Activated CD4-positive, alpha-beta T cell treated with anti-CD3 and anti-CD28 coated beads, Interleukin-2, amount 10 ng/mL, durations not matched to agents 24 days and 14 days (primary cell): ENCODE measurements at places on chromosomes 5 and 9.
A peak's percentile ranks its signal among the peaks of the same experiment; 100 is the strongest.

DNA sequence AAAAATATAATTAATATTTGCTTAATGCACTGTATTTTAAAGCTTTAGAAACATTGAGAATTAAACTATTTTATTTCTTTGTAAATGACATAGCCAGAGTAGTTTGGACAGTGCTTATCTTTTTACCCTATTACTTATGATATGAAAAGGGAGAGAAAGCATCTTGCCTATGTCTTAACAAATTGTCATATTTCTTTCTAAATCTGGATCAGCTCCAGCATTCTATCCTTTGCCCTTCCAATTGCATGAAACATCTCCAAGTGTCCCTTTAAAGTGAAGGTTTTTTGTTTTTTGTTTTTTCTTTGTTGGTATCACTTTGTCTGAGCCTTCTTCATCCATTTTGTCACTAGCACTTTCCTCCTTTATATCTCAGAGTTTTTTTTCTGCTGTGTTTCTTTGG lies 511.6 kb upstream of the FAM174A start:
- no peak for DNase-seq

DNA sequence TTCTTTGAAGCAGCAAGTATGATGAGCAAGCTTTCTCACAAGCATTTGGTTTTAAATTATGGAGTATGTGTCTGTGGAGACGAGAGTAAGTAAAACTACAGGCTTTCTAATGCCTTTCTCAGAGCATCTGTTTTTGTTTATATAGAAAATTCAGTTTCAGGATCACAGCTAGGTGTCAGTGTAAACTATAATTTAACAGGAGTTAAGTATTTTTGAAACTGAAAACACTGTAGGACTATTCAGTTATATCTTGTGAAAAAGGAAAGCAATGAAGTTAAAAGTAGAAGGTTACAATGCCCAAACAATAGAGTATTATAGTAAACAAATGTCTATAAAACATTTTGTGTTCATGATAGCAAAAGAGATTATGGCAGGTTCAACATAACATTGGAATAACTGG lies 88.6 kb downstream of the JAK2 start:
- DNase-seq: no peak

- no peak for DNase-seq
These were observed 219.1 kb upstream of the ELAVL2 start for GRCh38 chr9:24045150-24045549.

- no peak for DNase-seq
These were observed 20.1 kb upstream of the PFDN1 start for GRCh38 chr5:140322751-140323731.

DNA sequence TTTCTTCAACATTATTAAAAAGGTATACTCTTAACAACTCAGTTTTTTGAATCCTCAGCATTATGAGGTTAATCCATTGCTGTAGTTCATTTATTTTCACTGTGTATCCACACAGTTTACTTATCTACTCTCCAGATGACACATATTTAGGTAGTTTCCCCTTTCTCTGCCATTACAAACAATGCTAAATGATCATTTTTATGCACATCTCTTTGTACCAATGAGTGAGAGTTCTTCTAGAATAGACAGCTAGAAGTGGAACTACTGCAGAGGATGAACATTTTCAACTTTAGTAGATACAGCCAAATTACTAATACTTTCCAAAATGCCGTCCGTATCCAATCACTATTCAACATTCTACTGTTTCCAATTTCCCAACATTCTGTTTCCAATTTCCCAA lies 11.5 kb downstream of the AFF4 start:
- no peak for DNase-seq

- DNase-seq: no peak
These were observed 109.5 kb upstream of the RAPGEF1 start for GRCh38 chr9:131849391-131849790.

GRCh38 chr9:128887914-128888350 lies 6.0 kb downstream of the LRRC8A start:
- DNase-seq: no peak

DNA sequence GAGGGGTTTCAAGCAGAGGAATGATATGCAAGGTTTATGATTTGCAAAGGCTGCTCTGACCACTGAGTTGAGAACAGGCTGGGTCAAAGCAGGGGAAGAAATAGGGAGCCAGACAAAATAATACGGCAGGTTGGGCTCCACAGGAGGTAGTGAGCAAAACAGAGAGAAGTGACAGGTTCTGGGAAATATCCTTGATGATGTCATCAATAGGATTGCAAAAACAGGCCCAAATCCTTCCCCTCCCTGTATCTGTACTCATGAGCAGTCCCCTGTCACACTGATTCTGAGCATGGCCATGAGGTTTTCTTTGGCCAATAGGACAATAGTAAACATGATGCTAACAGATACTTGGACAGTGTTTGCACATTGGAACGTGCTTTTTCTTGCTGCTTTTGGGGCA lies 471.8 kb upstream of the BRINP1 start:
- DNase-seq: no peak

- DNase-seq: no peak
These were observed 116.0 kb downstream of the MACIR start for GRCh38 chr5:103374473-103374963.

- DNase-seq: no peak
These were observed 82.9 kb upstream of the TRIO start for GRCh38 chr5:14060218-14060617.

GRCh38 chr5:173324115-173325001 lies 3.9 kb downstream of the STC2 start:
- DNase-seq: peak; percentile 77

GRCh38 chr9:96674906-96675538 lies 19.9 kb upstream of the PRXL2C start:
- DNase-seq: no peak

- DNase-seq: no peak
These were observed 48.6 kb downstream of the PHF2 start for GRCh38 chr9:93624977-93625376.

- DNase-seq: no peak
These were observed 341 bp downstream of the MXD3 start for GRCh38 chr5:177311392-177311722.

DNA sequence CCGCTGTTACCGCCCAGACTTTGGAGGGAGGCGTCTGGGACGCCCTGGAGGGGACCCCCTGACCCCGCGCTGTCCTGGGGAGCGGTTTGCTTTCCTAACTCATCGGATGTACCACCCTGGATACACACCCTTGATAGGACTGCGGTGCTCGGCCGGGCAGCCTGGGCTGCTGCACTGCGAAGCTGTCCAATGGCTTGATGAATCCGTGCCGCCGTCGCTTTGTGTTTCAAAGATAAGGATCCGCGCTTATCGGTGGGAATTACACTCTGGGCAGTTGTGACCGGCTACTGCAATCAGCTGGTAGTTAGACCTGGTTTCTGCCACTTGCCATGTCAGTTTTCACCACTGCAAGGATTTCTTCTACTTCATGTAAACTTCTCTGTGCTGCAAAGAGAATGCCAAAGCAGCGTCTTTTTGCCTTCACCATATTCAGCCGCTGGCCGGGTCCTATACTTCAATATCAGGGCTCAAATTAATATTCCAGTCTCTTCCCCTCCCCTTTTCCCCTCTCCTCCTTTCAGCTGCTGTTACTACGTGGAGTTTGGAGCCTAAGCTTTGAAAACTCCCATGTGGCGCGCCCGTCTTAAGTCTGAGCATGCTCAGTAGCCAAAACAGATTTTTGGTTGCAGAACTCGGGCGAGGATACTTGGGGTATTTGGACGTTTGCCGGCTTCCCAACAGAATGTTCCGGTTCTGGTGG lies 727 bp downstream of the SMAD5 start:
- DNase-seq: peak; percentile 74

DNA sequence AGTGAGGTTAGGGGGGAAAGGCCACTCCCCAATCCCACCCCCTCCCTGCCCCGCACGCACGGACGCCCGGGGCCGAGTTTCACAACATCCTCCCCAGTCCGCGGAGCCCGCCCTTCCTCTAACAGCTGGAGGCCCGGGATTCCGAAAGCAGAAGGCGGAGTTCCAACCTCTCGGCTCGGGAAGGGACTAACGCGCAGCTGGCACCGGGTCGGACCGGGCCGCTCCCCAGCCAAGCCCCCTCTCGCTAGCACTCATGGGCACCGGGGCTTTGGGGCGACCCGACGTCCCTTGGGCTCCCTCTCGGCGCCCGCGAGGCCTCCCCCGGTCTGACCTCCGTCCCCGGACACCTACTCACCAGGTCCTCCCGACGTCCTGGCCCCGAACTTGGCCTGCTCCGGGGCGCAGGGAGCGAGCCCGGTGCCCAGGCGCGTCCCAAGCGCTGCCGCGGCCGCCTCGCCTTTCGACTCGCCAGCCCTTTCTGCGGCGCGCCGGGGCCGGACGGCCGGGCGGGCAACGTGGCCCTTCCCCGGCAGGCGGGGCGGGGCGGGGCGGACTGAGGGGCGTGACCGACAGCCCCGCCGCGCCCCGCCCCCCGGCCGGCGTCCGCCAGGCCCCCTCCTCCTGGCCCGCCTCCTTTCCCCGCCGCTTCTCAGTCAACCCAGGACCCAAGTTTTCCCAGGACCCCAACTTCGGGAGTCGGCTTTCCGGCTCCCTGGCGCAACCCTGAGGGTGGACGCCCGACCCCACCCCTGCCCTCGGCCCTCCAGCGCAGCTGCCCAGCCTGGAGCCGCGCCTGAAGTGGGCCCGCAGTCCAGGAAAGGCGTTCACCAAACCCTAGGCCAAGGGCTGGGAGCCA lies at the start of gene MGAT1:
Gene MGAT1 (minus strand): TSS at position 482 of the 856 bp plus-strand sequence. CDS start 9,835 bp downstream, outside the sequence.
- peak; percentile 94 for DNase-seq

- no peak for DNase-seq
These were observed 309.9 kb upstream of the ST8SIA4 start for GRCh38 chr5:101212942-101213514.

GRCh38 chr5:126816649-126817048 lies 39.7 kb downstream of the LMNB1 start:
- DNase-seq: no peak

DNA sequence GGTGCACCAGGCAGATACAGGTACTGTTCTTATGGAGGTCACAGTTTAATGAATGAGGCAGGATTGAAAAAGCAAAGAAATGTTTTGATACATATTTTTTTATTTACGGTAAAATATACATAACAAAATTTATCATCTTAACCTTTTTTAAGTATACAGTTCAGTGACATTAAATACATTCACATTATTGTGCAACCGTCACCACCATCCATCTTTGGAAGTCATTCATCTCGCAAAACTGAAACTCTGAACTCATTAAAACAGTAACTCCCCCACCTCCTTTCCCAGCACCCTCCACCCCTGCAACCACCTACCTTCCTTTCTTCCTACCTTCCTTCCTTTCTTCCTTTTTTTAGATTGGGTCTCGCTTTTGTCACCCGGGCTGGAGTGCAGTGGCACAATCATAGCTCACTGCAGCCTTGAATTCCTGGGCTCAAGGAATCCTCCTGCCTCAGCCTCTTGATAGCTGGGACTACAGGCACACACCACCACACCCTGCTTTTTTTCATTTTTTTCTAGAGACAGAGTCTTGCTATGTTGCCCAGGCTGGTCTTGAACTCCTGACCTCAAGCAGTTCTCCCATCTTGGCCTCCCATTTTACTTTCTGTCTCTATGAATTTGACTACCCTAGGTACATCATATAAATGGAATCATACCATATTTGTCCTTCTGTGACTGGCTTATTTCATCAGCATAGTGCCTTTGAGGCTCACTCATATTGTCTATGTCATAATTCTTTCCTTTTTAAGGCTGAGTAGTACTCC lies 22.5 kb upstream of the PSD2 start:
- no peak for DNase-seq

DNA sequence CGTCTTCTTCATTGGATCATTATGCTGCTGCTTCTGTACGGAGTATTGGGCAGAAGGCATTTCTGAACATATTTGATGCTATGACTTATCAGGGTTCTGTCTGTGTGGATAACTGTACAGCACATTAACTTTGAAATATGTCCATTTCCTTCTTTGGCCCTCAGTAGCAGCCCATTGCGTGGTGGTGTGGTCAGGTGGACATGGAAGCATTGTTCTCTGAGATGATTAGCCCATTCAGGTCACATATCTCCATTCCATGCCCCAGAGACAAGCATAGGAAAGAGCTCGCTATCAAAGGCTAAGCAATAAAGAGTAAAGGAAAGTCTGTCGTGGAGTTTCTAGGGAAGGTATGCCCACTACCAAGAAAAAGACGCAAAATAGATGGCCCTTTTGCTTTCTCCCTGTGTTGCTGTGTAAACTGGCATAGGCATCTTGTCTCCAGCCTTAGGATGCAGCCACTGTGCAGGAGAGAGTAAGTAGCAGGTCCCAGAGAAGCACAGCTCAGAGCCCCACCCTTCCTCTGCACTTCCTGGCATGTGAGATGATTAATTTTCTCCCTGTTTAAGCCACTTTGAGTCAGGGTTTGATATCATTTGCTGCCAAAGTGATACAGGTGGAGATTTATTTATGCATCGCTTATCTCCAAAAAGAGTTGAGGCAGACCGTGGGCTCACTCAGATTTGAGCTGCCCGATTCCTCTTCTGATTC lies 221.9 kb downstream of the PDZD2 start:
- no peak for DNase-seq

DNA sequence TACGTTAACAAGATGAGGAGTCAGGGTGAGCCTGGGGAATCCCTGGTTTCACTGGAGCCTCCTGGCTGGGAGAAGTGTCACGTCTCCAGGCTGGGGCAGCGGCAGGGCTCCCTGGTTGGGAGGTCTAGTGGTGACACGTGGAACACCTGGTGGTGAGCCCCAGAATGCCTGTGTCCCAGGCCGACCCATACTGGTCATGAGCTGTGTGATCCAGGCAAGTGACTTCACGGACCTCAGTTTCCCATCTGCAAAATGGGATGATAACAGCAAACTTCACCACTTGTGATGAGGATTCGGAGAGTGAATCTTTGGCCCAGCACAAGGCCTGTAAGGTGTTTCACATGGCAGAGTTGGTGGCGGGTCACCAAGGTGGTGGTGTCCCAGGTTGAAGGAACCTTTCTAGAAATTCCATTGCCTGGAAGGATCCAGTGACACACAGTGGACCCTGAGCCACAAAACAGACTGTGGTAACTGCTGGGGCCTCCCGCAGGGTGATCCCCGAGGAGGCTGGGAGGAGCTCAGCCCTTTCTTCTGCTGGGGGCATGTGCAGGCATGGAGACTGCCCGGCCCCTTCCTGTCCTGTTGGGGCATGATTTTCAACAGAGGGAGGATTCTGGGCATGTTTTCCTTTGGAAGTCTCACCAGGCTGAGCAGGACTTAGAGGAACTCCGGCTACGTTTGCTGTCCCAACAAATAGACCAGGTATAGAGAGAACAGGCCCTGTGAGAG lies 153.9 kb upstream of the IER5L start:
- DNase-seq: no peak

- no peak for DNase-seq
These were observed 21.4 kb downstream of the DIAPH1 start for GRCh38 chr5:141597394-141597793.

GRCh38 chr9:89008055-89008743 lies 16.9 kb downstream of the S1PR3 start:
- no peak for DNase-seq

DNA sequence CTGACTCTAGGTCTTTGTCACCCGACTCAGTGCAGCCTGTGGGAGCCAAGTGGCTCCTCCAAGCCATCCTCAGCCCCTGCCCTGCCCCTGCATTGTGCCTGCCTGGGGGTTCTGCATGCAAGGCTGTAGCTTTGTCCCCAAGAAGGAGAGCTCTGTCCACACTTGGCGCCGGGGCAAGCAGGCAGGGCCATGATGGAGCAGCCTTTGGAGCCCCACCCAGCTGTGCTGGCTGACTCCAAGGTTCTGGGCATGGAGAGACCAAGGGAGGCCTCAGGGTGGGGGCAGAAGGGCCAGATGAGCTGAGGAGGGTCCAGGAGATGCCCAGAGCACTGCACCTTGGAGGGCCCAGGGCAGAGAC lies 226.2 kb downstream of the CACNA1B start:
- peak; percentile 47 for DNase-seq

- DNase-seq: no peak
These were observed 4.6 kb downstream of the ZNF622 start for GRCh38 chr5:16461026-16461425.
